ENCODE measurements at places on chromosomes 6 and 20.

DNA sequence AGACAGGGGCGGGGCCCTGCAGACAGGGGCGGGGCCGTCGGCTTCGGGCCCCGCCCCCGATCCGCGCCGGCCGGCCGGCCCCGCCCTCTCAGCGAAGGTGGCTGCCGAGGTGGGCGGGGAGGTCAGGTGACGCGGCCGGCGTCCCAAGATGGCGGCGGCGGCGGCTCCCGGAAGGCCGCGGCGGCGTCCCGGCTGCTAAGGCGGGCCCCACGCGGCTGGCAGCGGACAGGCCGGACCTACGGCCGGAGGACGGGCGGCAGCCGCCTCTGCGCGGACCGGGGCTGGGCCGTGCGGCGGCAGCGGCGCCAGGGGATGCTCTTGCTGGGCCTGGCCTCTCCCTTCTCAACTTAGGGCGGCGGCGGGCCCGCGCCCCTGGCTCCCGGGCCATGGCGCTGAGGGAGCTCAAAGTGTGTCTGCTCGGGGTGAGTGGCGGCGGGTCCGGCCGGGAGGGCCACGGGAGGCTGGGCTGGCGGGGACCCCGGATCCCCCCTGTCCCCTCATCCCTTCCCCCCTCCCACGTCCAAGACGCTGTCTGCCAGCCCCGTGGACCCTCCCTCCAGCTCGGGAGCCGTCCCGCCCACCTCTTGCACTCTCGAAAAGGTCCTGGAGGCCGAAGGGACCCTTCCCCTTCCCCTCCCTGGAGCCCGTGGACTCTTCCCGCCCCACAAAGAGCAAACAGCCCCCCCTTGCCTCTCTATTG is at the start of gene RAB22A:
TSS of gene RAB22A (plus strand) at position 125 of the 700 bp plus-strand sequence. CDS start at position 387, 262 bp downstream.
- peak; percentile 33 for DNase-seq

DNA sequence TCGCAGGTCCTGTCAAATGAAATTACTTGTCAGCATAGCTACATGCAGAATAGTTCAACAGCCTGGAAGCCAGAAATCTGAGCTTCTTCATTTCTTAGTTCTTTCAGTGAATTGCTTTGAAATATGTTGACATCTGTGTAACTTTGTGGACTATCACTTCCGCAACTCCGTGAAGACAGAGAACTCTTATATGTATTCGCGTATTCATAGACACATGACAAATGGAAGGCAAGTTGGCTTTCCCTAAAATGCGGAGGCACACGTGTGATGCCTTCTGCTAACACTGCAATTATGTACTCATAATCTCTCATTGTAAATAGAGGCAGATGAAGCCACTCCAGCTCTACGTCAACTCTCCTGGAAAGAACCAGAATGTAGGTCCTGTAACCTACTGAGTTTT is 701.5 kb downstream of the PRKN start:
- no peak for DNase-seq

DNA sequence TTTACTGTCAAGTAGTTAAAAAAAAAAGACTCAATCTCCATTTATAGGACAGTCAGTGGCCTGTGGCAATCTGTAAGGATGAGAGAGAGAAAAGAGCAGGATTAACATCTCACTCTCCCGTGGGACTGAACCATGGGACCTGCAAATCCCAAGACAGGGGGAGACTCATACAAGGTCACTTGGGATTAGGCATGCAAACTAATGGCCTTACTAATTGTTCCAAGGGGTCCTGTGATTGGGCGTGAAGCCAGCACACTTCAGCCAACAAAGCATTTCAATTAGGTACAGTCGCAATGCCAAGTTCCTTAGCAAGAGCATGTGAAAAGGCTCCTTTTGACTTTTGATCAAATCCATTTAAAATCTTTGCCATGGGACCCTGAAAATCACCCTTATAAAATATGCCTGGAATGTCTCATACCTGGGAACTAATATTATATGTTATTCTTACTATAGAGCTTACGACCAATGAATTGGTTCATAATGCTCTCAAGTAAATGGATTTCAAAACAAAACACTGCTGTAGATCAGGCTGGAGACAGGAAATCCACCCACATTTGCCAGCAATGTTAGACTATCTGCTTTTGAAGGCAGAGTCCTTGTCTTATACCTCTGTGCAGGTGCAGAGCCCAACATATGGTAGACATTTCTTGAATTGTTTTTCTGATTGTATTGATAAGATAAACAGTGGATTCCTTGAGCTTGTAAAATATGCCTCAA is 412.5 kb downstream of the GJA1 start:
- no peak for DNase-seq

- DNase-seq: no peak
These were observed 245.4 kb upstream of the PREP start for GRCh38 chr6:105648276-105648675.

- DNase-seq: no peak
These were observed 101.6 kb upstream of the CEP162 start for GRCh38 chr6:84329077-84329476.

- no peak for DNase-seq
These were observed 9.1 kb downstream of the HIVEP2 start for GRCh38 chr6:142935553-142936517.

GRCh38 chr6:151349651-151350270 is 41.6 kb downstream of the ZBTB2 start:
- DNase-seq: no peak

- DNase-seq: no peak
These were observed 206.7 kb upstream of the AGPAT4 start for GRCh38 chr6:161480421-161481155.

DNA sequence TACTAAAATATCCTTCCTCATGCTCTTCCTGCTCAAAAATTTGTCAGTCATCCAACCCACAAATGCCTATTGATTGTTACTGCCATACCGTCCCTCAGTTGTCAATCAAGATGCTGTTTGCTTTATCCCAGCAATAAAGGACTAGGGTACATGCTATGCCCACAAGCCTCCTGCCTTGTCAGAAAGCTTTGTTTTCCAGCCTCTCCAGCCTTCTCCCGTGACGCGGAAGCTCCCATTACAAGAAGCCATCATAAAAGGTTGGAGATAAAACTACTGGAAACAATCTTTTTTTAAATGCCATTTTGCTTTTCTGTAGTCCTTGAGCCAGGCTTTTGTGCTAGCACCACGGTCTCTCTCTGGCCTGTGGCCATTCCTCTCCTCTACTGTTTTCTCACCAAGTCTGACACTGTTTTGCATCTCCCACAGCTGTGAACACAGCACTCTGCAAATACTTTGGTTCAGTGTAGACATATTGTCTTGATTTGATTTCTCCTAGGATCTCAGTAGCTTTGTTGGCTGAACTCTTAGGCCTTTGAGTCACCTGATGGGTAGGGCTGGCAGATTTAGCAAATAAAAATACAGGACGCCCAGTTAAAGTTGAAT is 495.7 kb upstream of the JARID2 start:
- no peak for DNase-seq

GRCh38 chr6:4965562-4966389 is 38.1 kb downstream of the RPP40 start:
- DNase-seq: no peak

- DNase-seq: peak; percentile 19
These were observed at the start of gene PLCB4 for GRCh38 chr20:9068841-9069663. Gene PLCB4 (plus strand): TSS chr20:9069087. CDS start chr20:9307815, 238,728 bp downstream.

- DNase-seq: peak; percentile 69
These were observed 106.6 kb downstream of the TRIM27 start for GRCh38 chr6:28816909-28817807.

GRCh38 chr20:59661621-59662020 is 57.3 kb downstream of the PHACTR3 start:
- no peak for DNase-seq

DNA sequence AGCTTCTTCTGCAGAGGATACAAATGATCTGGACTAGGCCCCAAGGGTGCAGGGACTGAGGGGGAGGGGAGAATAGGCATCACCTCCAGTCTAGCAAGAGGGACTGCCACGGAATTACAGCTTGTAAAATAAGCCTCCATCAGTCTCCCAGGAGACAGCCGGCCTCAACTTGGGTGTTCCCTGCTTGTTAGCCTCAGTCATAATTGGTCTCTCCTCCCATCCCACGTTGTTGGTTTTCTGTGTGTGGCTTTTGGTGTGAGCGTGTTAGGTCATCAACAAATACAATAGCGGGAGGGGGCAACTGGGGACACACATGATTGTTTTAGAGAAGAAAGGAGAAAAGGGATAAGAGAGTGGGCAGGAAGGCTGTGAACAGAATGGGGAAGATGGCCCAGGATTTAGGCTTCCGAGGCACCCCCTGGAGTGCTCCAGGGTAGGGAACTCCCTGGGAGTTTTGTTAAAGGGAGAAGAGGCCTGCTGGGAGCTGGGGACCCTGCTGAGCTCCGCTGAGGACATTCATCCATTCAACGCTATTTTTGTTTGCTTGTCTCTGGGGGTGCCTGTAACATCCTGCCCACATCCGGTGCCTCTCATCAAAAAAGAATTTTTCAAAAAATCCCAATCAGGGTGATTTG is 9.2 kb downstream of the FOXA2 start:
- DNase-seq: no peak

GRCh38 chr6:93453956-93454355 is 34.6 kb upstream of the EPHA7 start:
- no peak for DNase-seq

GRCh38 chr6:33259032-33259431 is 12.6 kb downstream of the VPS52 start:
- DNase-seq: peak; percentile 89

DNA sequence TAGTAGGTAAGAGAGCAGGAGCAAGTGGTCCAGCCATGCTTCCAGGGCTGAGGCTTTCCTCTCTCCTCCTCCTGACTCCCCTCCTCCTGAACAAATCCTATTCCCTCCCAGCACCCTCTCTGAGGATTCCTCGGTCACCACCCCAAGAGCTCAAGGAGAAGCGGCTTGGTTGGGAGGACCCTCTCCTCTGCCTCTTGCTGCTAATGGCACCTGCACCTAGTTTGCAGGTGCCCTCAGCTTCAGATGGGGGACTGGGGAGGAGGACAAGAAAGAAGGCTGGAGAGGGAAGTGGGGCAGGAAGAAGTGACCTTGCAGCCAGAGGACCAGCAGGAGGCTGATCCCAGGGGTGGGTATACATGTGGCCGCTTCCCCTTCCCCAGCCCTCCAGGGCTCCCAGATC is 17.5 kb downstream of the NCR2 start:
- no peak for DNase-seq

DNA sequence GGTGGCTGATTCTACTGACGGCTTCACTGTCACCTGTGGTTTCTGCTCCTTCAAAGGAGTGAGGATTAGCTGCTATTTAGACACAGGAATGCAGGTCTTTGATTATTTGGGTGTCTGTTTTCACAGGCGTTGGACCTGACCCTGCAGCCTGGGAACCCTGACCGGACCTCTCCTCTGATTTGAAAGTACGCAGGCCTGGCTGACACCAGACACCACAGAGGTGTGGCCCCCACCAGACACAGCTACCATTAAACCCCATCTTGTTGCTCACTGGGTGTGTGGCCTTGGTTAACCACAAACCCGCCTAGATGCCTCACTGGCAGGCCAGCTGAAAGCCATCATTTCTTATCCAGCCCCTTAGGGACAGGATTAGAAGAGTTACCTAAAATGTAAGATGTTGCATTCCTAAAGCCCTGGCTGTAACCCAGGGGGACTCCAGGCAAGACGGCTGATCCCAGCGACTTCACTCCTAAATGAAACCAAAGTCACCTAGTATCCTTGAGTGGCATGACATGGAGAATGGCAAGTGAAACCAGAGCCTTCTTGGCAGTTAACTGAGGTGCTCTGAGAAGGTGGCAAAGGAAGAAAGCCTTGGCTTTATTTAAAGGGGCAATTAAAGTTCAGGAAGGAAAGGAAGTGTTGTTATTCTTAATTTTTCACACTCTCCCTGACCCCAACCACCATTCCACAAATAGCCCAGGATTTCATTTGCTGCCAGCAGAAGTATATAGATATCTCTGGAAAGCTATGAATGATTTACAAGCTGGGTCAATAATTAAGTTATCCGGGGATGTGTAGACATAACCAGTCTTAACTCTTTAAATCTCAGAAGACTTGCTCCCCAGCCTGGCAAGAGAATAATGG is 169.9 kb downstream of the QRSL1 start:
- DNase-seq: peak; percentile 85

- no peak for DNase-seq
These were observed 218.4 kb downstream of the MAFB start for GRCh38 chr20:40470445-40471260.

- no peak for DNase-seq
These were observed 36.8 kb downstream of the NCR2 start for GRCh38 chr6:41371992-41372831.

DNA sequence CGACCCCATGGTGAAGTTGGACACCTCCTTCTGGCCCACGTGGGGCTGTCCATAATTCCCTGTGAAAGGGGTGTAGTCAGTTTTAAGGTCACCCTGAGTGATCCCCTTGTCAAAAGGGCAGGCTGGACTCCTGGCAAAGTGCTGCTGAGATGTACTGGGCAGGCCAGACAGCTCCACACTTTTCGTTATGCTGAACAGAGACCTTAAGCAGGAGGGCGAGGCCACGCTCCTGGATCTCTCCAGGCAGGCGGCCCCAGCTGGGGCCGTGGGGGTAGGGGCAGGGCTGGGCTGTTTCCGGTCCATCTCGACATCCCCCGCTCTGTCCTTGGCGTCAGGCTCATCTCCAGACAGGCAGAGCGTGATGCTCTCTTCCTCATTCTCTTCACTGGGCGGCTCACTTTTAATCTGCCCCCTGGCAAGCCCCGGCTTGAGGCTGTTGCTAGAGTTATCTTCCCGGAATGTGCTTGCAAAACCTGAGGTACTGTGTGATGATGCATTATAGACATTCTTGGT is 56.7 kb downstream of the GJA10 start:
- peak; percentile 70 for DNase-seq
